ENCODE measurements at places on chromosomes 2 and 18.

GRCh38 chr2:187102381-187102780 is 253.4 kb upstream of the ZSWIM2 start:
- DNase-seq, result peak; percentile 53

DNA sequence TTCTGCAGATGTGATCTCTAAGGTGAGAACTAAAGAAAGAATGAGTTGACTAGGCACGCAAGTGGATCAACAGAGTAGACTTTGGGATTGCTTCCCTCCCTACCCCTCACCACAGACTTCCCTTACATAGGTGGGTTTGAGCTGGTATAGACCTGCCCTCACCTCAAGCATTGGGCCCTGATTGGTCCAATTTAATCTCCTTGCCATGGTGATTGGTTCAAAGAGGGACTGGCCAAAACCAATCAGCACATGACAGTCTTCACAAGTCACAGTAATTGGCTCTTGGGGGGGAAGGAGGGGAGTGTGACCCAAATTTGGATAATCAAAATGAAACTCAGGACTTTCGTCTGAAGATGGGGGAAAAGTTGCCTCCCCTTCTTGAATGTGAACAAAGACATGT is 36.6 kb upstream of the LNPK start:
- no peak for DNase-seq

GRCh38 chr2:119694845-119695521 is 16.0 kb downstream of the TMEM177 start:
- peak; percentile 72 for DNase-seq

DNA sequence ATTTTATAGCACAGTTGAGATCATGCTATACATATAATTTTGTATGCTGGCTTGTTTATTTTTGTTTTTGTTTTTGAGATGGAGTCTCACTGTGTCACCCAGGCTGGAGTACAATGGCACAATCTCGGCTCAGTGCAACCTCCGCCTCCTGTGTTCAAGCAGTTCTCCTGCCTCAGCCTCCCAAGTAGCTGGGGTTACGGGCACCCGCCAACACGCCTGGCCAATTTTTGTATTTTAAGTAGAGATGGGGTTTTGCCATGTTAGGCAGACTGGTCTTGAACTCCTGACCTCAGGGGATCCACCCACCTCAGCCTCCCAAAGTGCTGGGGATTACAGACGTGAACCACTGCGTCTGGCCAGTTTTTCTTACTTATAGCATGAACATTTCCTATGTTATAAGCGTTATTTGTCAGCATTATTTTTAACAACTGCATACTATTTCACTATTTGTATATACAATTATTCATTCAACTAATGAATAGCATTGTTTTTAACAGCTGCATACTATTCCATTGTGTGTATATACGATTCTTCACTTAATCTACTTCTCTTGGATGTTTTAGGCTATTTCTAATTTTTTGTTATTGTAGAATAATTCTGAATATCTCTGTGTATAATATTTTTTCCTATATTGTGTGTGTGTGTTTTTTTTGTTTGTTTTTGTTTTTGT is 3.5 kb downstream of the EHD3 start:
- DNase-seq, result no peak

DNA sequence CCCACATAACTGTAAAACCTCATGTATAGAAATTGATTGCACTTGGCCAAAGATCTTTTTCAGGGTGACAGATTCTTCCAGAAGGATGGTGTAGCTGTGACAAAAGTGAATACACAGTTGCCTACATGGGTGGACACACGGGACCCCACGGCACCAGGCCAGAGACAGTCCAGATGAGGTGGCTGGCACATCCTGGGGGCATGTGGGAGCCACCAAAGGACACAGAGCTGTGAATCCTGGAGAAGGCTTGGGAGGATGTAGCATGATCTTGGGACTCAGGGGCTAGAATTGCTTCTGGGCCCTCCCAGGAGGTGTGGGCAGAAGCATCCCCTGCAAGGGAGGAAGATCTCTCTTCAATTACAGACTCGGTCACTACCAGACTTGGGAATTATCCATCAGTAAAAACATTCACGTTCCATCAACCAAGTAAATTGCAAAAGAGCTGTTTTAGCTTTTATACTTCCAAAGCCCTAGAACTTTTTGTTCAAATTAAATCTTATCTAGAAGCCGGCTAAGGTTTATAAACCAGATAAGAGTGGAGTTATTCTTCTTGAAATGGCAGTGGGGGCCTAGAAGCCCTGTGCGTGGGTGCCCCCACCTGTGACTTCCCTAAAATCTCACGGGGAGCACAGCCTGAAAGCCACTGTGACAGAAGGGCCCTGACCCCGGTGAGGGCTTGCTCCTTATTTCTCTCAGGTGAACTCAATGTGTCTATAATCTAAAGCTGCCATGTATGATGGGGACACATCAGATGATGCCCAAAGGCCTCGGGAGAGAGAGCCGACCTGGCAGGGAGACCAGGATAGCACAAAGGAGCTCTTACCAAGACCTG is 81.7 kb downstream of the SEPTIN10 start:
- no peak for DNase-seq

- DNase-seq, result no peak
These were observed 228.4 kb downstream of the CMPK2 start for GRCh38 chr2:6637330-6637729.

DNA sequence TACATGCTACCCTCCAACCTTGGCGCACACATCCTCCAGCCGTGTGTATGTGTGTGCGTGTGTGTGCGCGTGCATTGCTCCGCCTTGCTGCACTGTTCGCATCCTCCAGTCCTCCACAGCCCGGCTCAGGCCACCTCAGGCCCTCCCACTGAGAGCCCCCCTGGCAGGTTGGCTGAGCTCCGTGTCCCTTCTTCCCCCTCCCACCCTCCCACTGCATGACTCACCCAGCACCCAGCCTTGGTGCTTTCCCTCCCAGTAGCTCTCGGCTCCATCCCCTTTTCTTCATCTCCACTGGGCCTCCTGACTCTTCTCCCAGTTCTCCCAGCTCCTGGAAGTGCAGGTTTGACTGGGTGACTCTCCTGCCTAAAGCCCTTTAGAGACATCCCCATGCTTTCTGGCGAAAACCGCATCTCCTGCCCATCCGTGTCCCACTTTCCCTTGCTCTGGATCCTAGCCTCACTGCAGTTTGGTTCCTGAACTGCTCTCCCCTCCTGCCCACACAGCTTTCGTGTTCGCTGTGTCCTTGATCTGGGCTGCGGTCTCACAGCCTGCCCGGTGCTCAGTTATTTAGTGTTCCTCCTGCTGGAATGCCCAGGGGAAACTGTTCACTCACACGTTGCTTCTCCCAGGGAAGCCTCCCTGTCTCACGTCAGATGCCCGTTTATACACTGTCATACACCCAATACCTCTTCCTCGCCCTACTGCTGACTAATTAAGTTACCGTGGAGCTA is 4.9 kb downstream of the TMEM177 start:
- DNase-seq, result no peak

GRCh38 chr18:62751341-62751821 is 36.0 kb downstream of the PHLPP1 start:
- DNase-seq, result peak; percentile 53

- DNase-seq, result no peak
These were observed 109.0 kb upstream of the PARD3B start for GRCh38 chr2:204436230-204436629.

DNA sequence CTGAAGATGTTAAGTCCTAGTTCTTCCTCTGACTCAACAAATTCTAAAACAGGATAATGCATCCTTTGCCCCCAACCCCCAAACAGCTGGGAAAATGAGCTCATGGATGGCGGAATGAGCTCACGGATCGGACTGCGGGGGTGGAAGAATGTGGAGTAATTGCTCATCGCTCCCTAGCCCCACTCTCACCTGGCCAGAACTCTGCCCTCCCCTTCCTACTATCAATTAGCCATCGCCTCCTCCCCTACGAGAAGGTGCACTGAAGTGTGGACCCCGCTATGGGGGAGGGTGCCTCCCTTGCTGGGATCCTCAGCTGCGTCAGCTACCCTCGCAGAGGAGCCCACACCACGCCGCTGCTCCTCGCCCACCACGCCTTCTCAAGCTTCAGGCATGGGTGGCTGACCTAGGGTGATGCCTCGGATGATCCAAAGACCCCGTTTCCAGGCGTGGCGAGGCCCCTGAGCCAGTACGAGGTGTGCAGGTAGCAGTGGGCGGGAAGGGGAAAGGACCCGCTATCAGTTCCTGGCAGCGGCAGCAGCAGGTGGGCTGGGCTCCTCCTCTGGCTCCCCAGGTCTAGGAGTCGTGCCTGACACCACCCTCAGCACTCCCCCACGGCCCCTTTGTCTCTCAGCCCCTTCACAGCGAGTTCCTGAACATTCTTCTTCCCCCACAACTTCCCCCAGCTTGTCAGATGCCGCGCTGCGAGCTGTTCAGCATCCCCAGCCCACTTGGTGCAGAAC is 82.1 kb upstream of the POMC start:
- DNase-seq, result peak; percentile 32

DNA sequence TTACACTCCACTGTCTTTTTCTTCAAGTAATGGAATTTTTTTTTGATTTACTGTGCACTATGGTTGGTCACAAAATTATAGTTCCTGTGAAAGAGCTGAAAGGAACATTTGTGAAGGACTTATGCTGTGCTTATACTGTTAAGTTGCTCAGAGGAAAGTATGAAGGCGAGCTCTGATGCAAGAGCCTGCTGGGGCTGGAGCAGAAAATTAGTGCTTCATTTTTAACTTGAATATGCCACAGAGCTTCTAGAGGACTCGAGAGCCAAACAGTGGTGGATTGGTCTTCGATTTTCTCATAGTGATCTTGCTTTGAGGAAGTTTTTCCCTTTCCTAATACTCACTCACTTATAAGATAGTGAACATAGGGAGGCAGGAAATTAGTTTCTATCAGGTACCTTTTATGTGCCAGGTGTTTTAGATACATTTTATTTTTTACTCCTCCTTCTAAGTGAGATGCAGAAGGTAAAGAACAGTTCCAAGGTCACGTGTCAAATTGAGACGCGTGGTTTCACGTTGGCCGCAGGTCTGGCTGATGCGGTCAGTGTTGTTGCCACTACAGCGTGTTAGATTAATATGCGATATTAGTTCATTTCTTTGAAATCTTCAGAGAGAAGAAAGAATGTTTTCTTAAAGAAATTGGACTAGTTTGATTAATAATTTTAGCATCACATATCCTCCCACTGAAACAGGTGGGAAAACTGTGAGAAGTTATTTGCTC is 20.2 kb downstream of the GATA6 start:
- DNase-seq, result peak; percentile 77

GRCh38 chr2:116917196-116917595 is 897.3 kb upstream of the DDX18 start:
- DNase-seq, result no peak
